ENCODE measurements at places on chromosomes 6 and 20.
A peak's percentile ranks its signal among the peaks of the same experiment; 100 is the strongest.

DNA sequence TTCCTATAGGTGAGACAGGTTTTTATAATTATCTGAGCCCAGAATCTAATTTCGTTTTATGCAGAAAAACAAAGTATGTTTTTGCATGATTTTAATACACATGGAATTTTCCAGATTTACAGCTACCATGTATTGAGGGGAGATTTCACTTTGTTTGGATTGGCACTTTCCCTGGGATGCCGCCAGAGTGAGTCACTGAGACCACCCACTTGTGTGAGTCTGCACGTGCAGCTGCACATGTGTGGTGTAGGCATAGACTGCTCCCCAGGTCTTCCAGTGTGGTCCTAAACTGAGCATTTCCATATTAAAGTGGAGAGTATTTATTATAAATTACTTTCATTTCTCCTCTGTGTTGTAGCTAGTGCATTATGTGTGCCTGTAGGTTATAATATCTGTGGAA lies 186.8 kb downstream of the UBE3D start:
- no peak for DNase-seq

DNA sequence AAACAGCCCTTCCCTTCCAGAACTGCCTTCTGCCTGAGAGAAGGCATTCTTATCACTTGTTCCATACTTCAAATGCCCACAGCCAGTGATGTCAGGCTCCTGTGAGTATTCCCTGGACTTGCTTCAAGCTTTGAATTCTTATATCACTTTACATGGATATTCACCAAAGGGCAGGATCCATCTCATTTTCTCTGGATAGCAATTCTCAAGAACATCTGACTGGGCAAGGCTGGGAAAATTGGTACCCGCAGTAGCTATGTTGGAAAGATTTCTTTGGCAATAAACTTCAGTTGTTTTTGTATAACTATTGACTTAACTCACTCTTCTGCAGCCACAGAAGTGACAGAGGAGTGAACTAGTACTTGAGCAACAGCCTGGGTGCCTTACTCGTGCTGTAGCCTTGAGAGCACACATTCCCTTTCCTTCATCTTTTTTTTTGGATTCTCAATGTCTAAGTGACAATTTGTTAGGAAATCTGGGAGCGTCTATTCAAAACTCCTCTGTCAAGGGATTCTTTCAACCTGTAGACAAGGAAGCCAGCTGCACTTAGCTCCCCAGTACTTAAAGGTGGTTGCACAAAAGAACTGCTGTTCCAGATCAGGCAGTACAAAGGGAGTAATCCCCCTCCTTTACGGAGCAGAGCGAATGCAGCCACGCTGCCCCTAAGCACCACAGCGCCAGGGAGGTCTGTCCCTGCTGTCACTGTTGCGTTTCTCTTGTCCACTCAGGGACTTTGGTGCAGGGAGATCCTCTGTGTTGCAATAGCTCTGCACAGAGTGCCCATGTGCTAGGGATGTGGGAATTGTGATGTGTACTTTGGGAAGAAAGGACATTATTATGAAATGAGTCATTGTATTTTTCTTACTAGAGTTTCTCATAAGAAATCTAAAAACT lies 69.6 kb downstream of the JAG1 start:
- DNase-seq: peak; percentile 11

DNA sequence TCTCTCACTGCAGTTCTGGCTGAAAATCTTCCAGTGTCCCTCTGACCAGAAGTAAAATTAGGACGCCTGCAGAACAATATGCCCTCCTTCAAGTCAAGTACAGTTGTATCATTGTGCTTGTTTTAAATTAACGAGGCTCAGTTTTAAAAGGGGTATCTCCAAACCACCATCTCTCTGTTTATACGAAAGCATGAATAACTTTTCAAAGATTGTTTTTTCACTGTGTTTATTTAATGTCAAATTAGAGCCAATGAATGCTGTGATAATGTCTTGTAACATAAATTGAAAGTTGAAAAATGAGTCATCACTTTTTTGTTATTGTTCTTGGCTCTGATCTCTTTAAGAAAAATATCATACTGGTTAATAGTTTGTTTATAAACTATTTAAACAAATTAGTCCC lies 230.7 kb upstream of the THEMIS start:
- DNase-seq: no peak

GRCh38 chr6:101125380-101125971 lies 244.3 kb upstream of the ASCC3 start:
- no peak for DNase-seq

- DNase-seq: no peak
Measured at GRCh38 chr20:57821935-57822334, 112.1 kb upstream of the PMEPA1 start.

- DNase-seq: no peak
Measured at GRCh38 chr6:123117145-123117908, 121.3 kb downstream of the CLVS2 start.

DNA sequence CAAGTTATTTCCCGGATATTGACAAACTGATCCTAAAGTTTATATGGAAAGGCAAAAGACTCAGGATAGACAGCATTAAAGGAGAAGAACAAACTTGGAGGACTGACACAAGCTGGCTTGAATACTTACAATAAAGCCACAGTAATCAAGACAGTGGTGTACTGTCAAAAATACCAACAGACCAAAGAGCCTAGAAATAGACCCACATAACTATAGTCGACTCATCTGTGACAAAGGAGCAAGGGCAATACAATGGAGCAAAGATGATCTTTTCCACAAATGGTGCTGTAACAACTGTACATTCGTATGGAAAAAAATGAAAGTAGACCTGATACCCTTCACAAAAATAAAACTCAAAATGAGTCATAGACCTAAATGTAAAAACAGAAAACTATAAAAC lies 46.0 kb downstream of the ABHD12 start:
- no peak for DNase-seq

DNA sequence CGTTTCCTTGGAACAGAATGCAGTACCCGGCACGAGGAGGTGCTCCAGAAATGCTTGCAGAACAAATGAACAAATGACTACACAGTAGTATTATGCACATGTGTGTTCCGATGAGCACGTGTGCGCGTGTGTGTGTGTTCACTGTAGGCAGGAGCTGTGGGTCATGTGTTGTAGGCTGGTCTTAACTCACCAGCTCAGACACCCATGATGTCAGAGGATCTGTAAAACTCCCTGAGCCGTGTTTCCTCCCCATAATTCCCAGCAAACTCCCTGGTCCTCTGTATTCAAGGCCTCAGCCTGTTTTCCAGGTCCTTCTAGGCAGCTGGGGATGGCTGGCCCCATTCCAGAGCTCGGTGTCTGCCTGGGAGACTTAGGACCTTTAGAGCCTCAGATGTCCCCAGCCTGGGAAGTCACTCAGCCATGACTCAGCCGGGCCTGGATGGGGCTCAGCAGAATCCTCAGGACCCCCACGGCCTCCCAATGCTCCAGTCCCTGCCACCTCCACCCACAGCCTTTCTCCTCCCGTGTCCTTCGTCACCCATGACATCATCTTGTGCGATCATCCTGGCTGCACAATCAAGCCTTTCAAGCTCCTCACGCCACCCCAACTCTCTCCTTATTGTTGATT lies 475.0 kb upstream of the SULF2 start:
- DNase-seq: peak; percentile 56

GRCh38 chr6:54697424-54697823 lies 149.1 kb upstream of the FAM83B start:
- no peak for DNase-seq

- no peak for DNase-seq
Measured at GRCh38 chr6:125165256-125165655, 11.7 kb downstream of the TPD52L1 start.

DNA sequence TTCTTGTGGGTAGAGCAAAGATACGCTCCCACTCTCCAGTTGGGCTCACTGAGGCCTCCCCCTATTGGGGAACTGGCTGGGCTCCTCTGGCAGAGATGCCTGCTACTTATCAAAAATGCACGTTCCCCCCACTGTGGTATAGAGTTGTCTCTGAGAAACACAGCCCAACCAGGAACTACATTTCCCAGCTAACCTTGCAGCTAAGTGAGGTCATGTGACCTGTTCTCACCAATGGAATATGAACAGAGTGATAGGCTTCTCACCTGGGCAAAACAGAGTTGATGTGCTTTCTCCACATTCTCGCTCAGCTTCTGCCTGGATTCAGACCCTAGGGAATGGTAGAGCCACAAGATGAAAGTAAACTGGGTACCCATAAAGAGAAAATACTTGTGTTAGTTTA lies 49.1 kb upstream of the PTPRT start:
- peak; percentile 42 for DNase-seq

DNA sequence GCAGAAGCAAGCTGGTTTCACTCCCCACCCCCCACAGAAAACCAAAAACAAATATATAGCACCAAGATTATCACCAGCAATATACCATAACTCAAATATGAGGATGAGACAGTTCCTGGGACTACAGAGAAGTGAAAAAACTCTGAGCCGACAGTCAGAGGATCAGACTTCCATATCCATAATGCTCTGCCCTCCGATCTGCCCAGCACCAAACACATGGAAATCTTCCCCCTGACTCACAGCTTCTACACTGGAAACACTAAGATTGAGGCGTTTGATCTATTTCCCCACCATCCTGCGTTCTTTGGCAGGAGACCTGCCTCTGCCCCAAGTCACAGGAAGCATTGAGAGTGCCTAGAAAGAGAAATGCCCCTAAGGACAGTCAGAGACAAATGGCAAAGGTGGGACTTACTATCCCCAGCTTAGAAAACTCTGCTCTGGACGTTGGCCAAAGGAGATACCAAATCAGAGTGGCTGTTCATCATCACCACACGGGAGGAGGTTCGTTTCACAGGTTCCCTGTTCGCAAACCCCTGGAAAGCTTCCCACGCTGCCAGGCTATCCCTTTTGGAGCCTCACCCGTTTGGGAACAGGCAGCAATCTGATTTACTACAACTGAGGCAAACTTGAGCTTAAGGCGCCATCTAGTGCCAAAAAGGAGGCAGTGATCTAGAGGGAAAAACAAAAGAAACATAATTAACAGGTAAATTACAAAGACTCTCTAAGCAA lies 48.7 kb upstream of the SRSF6 start:
- peak; percentile 49 for DNase-seq

DNA sequence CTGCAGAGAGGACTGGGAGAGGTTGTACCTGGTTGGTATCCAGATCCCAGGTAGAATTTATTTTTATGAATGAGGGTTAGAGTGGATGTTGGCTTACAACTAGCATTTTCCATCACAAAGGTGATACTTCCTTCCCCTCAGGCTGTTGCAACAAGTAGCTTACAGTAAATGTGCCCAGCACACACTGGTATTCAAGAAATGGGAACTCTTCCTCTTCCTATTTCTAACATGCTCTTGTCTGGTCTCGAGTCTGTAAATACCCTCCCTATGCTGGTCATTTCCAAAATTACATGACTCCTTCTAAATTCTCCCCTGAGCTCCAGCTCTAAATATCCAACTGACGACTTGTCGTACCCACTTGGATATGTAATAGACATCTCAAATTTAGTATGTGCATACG lies 90.1 kb upstream of the FOXC1 start:
- DNase-seq: no peak

GRCh38 chr6:139565591-139565990 lies 191.1 kb upstream of the CITED2 start:
- no peak for DNase-seq

GRCh38 chr6:113855500-113856374 lies 1.4 kb upstream of the MARCKS start:
- DNase-seq: peak; percentile 91

DNA sequence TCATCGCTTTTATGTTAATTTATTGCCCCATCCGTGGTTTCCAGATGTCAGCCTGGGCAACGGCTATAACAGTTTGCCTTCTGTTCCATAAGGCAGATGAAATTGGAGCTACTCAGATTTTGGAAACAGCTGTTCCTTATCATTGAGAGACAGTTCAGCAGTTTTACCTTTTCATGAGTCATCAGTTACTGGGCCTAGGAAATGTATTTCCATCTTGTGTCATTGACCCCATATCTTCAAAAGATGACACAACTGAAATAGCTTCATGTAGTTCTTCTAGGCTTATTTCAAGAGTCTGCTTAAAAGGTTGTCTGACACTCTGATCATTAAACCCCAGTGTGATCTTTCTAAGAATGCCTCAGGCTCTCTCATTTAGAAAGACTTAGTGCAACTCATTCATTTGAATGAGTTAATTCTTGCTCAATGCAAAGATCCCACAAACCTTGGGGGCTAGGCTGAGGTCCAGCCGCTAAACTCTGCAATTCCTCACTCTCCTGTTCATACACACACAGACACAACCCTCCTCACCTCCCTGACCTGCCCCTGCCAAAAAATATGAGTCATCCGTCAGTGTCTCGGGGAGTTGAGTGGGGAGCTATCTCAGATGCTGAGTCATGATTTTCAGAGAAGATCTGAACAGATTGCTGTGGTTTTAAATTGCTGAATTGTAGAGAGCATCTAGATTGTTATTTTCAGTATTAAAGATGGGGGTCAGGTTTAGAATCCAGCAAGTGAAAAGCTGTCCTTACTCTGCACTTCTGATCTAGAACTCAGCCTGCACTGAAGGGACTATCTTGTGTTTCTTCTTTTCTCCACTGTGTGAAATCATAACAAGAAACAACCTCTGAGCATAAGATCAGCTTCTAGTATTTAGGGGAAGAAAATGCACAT lies 61.8 kb downstream of the RPP40 start:
- no peak for DNase-seq

DNA sequence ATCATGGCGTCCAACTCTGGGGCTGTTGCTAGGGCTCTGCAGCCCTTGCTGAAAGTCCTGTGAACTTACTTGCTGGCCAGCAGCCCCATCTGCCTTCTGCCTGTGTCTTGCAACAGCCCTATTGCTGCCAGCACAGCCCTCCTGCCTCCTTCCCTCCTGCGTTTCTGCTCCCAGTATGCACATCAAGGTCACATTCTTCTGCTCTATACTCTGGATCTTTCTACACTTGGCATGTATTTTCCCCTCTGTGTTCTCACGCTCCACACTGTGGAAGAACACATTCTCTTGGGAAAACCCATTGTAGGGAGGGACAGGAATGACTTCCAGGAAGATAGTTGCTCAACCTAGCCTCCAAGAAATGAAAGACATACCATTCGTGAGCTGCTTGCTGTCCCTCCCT lies 80.9 kb upstream of the PHACTR2 start:
- DNase-seq: no peak

DNA sequence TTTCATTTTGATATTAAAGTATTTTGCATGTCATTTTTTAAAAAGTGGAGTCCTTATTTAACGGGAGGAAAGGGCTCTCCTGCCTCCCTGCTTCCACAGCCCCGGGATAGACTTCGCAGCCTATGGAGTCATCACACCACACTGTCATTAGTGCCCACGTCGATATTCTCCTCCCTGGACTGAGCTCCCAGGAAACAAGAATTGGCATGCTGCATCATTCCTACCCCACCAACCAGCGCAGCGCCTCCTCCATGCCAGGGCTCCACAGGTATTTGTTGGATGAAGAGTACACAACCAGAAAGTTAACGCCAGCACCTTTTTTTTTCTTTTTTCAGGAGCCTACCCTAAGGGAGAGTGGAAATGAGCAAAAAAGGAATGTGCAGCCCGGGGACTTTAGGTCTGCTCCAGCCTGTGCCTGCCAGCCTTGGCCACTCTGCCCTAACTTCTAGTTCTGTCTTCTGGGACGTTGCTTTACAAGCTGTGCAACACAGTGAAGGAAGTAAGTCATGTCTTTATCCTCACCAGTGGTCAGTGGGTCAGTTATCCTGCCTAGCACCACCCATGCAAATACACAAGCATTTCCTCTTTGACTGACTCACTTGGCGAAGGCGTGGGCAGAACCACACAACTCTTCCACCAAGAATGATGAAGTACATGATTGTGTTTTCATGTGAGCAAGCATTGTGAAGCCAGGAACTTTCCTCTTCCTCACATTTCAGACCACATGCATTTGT lies 180.7 kb upstream of the UST start:
- DNase-seq: no peak
